Stimulated activated CD8-positive, alpha-beta memory T cell treated with anti-CD3 and anti-CD28 coated beads, Interleukin-4, amount 100 ng/mL, for 24 hours (primary cell): ENCODE measurements at places on chromosomes 16 and 17.
A peak's percentile ranks its signal among the peaks of the same experiment; 100 is the strongest.

- peak; percentile 52 for DNase-seq
These were observed 1.9 kb upstream of the CAPN15 start for GRCh38 chr16:525520-526180.

DNA sequence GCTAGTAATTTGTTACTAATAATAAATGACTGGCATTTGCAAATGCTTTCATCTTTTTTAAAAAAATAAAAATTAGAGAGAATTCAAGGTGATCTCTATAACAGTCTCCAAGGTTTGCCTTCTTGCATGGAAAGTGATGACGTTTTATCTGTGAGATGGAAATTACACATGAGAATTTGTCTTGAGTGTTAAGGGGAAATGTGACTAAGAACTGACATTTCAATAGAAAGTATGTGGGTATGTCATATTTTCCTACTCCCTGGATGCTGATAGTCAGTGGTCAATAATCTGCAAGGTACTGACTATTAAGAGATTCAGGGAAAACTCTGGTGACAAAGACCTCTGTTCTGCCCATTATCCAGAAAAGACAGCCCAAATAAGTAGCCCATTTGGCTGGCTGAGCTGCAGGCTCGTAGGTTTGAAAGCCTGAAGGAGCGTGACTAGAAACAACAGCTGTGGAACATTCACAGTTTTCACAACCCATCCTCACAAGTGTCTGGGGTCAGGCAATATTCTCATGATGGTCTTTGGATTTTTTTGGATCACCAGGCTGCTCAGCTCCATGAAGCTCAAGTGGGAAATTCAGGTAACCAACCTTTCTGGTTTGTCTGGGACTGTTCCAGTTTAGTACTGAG is 49.7 kb upstream of the WSCD1 start:
- no peak for DNase-seq

DNA sequence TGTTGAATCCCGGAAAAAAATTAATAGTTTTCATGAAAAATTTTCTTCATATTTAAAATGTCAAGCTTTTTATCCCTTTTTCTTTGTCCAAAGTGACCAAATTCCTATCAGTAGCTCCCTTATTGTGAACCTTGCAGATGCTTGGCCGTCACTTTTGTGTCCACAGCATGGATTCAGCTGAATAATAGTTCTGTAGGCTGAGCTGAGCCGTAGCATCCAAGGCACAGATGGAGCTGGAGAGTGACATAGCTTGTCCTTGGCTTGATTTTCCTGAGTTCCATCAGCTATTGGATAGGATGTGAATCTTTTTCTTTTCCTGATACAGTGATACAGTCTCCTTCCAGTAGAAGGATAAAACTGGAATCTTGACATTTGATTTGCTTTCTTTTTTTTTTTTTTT is 3.6 kb downstream of the NUP85 start:
- DNase-seq: no peak

GRCh38 chr17:65572581-65573281 is 11.3 kb upstream of the AXIN2 start:
- DNase-seq: no peak

GRCh38 chr17:73325527-73325842 is 13.7 kb upstream of the CDC42EP4 start:
- DNase-seq: no peak

DNA sequence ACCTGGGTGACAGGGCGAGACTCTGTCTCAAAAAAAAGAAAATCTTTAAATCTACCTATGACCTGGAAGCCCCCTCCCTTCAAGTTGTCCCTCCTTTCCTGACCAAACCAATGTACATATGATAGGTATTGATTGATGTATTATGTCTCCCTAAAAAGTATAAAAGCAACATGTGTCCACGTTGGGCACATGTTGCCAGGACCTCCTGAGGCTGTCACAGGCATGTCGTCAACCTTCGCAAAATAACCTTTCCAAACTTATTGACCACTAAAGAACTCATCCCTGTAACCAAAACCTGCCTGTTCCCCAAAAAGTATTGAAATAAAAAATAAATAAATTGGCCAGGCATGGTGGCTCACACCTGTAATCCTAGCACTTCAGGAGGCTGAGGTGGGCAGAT is 4.4 kb downstream of the OXLD1 start:
- no peak for DNase-seq

DNA sequence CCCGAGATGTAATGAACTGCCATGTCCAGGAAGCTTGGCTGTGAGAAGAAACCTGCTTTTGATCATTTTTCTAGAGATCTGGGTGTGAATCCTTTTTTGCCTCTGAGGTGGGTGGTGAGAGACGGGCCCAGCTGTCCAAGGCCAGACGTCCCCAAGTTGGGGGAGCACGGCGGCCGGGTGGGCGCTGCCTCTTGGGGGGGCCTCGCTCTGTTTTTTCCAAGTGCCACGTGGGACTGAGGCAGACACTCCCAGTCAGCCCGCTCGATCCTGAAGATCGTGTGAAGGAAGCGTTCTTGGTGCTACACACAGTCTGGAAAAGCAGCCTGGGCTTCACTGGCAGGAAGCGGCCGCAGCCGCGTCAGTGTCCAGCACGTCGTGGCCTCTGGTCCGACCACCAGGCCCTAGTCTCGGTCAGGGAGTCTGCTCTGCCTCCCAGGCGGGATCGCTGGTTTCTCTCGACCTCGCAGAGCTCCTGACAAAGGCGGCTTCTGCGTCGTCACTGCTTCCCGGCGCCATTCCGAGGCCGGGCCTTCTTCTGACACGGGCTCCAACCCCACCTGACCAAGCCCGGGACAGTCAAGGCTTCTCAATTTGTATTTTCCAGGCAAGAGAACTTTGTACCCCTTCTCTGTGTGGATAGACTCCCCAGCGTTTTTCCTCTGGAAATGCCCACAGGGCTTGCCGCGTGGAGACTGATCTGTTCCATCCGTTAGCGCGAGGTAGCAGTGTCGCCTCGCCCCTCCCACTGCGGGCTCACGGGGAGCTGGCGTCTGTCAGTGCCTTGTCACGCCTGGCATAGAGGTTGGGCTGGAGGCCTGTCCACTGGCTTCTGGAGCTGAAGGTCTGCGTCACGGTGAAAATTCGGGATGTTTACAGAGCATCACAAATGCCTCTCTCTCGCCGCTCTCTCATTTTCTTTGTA is 12.4 kb downstream of the PRSS27 start:
- DNase-seq: no peak

GRCh38 chr16:10181196-10182162 is 749 bp downstream of the GRIN2A start:
- peak; percentile 7 for DNase-seq

DNA sequence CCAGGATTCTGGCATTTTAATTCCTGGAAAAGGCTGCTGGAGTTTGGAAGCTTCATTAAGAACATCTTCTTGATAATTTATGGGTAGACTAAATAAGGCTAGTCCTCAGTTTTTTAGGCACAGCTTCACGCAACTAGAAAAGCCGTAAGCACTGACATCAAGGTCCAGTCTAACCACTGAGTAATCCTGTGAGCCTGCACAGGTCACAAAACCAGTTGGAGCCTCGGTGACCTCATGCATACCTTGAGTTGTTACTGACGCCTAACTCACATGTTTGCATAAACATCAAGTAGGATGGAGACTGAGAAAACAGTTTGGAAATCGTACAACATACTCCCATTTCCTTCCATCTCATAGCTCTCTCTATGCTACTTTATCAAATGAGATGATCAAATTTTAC is 63.8 kb upstream of the RCVRN start:
- no peak for DNase-seq

DNA sequence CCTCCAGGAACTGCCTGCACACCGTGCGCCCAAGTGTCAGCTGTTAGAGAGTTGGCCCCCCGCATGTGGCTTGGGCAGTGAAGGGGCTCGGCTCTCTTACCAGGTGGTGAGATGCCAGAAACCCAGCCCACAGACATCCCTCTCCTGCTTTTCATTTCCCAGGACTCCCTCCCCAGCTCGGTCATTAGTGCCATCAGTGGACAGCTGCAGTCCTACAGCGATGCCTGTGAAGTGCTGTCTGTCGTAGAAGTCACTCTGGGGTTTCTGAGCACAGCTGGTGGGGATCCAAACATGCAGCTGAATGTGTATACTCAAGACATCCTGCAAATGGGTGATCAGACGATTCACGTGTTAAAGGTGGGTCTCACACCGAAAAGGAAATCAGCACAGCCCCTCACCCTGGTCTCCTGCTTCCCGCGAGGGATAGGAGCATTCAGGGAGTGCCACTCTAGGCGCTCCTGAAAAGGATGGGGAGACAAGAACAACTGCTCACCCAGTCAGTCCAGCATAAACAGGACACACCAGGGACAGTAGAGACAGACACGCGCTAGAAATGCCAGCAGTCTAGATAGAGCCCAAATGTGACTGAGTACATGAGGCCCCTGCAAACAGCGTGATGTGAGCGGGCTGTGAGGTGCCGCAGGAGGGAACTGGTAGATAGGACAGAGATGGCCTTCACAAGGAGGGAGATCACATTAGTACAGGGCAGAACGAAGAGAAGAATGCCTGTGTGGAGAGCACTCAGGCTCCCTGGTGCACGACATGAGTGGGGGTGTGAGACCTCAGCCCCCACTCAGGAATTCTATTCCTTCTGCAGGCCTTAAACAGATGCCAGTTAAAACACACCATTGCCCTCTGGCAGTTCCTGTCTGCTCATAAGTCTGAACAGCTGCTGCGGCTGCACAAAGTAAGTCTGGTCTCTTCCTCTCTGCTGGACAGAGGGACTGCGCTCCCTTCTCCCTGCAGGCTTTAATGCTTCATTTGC is 25.7 kb upstream of the ENDOV start:
- no peak for DNase-seq

DNA sequence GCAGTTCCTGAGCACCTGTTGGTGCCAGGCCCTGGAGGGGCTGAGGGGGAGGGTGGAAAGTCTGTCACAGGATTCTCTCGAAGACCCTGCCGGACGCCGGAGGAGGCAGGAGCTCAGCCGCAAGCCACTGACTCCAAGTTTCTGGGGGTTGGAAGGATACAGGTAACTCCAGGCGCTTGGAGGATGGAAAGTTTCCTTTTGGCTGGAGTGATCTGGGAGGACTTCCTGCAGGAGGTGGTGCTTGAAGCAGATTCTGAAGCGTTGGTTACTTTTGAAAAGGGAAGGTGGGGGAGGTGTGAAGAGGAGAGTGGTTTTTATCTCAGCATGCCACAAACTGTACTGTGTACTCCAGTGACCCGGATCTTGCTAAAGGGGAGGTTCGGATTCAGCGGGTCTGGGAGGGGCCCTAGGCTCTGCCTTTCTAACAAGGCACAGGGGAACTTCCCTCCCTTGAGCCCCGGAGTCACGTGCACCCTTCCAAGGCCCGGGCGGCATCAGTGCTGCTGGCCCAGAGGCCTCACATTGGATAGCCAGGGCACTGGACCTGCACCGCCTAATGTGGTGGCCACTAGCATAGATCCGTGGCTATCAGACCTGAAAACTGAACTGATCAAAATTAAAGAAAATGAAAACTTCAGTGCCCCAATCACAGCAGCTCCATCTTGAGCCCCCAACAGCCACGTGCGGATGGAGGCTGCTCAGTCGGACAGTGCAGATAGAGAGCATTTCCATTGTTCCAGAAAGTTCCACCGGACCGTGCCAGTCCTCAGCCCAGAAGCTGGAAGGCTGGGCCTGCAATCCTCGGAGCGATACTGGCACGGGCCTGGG is 42.2 kb upstream of the GSE1 start:
- DNase-seq: peak; percentile 39

DNA sequence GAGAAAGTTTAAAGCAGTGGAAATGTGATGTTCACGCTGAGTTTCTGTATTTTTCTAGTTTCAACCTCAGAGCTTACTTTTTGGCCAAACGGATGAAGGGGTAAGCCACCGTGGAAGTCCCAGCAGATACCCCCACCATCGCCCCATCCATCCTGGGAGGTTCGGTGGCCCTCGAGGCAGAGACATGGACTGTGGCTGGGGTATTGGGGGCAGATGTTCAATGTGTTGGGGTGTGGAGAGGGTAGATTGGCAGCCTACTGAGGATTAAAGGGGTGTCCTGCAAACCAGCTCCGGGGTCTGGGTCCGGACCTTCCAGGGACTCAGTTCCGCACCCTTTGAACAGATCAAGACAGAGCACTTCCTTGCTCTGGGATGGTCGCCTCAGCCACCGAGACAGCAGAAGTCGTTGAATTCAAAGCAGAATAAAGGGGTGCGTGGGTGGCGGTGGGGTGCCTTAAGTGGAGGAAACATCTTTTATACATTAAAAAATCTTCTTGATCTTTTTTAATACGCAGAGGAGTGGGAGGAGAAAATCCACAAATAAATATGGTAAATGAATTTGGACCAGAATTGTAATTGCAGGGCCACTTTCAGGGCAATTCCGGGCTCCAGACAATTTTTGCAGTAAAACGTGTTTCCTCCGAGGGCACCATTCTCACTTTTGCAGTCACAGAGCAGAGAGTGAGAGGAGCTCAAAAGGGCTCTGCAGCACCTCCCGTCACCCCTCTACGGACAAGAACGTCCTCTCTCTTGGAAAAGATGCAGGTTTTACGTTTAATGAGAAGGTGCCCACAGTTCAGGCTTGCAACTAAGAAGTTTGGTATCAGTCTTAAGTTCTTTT is 8.2 kb upstream of the CBX8 start:
- no peak for DNase-seq

GRCh38 chr17:12867726-12868125 is 78.4 kb downstream of the ARHGAP44 start:
- no peak for DNase-seq

- DNase-seq: no peak
These were observed 477 bp upstream of the OSGIN1 start for GRCh38 chr16:83952587-83952939.

GRCh38 chr16:86483-86952 is 8.5 kb downstream of the MPG start:
- no peak for DNase-seq

DNA sequence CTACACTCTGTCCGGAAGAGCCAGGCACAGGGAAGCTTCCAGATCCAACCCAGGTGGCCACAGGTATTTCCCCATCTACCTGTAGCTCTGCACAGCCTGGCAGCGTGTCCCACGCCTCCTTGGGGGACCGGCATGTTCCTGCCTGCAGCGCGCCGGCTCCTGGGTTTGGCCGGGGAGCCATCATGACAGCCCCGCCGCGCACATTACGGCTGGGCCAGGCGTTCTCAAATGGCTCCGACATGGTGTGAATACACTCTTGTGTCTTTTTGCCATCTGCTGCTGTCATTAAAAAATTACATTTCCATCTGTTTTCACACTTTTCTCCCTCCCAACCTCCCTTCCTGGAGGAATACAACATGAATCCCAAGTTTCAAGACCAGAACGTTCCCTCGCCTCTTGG is 8.0 kb upstream of the GINS2 start:
- no peak for DNase-seq

GRCh38 chr17:77694391-77695363 is 263.8 kb upstream of the TNRC6C start:
- DNase-seq: no peak

GRCh38 chr17:82457929-82458178 is 687 bp upstream of the NARF start:
- DNase-seq: no peak

GRCh38 chr17:40378966-40379365 is 14.4 kb upstream of the GJD3 start:
- no peak for DNase-seq

DNA sequence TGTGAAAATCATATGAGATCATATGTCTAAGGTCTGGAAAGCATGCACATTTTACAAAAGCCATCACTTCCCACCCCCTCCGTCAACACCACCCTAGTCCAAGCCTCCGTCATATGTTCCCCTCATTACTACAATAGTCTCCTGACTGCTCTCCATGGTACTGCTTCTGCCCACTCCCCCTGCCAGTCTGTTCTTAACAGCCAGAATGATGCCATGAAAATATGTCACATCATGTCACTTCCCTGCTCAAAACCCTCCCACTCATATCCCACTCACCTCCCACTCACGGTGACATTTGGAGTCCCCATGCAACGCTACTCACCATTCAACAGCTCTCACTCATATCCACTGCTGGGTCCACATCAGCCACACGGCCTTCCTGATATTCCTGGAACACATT is 432.3 kb downstream of the XYLT1 start:
- DNase-seq: no peak

GRCh38 chr16:81543571-81543970 is 99.0 kb downstream of the CMIP start:
- no peak for DNase-seq
